ENCODE measurements at places on chromosomes 5 and 9.

GRCh38 chr9:4832786-4833579 lies 40.2 kb downstream of the RCL1 start:
- DNase-seq = no peak

DNA sequence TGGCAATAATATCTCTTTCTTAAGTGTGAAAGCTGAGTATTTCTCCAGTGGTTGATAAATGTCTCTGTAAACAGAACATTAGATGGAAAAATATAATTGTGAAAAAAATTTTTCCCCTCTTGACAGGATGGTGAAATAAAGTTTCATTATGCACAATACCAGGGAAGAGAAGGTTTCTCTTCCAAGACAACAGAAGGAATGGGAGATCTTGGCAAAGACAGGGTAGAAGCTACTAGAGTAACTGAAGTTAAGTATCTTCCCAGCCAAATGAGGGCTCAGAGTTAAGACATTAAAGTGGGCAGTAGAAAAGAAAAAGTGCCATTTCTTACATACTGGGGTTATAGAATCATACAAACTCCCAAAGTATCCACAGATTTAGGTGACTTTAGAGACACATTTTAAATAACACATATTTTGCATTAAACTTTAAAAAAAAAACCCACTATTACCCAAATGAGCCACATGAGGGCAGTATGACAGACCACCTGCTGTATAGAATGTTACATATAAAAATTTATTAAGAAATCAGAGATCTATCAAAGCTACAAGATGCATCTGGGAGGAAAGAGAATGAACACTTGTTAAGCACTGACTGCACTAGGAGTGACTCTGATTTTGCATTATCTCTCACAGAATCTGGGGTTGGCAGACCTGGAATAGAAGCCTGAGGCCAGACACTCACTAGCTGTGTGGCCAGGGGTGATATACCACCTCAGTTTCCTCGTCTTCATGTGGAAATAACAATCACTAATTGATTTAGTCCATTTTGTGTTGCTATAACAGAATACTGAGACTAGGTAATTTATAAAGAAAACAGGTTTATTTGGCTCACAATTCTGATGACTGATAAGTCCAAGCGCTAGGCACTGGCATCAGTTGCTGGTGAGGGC lies 98.5 kb downstream of the ARSB start:
- no peak for DNase-seq

DNA sequence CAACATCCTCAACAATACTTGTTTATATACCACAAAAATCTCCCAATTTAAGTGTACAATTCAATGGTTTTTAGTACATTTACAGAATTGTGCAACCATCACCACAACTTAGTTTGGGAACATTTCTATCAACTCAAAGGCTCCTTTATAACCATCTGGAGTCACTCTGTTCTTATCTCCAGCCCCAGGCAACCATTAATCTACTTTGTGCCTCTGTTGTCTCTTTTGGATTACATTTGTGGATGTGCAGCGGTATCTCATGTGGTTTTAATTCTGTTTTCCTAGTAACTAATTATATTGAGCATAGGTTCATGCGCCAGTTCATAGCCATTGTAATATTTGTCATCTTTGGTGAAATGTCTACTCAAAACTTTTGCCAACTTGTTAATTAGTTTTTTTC lies 14.4 kb downstream of the ADAMTS19 start:
- DNase-seq = no peak

- DNase-seq = no peak
Measured at GRCh38 chr5:175353926-175354325, 90.1 kb downstream of the DRD1 start.

DNA sequence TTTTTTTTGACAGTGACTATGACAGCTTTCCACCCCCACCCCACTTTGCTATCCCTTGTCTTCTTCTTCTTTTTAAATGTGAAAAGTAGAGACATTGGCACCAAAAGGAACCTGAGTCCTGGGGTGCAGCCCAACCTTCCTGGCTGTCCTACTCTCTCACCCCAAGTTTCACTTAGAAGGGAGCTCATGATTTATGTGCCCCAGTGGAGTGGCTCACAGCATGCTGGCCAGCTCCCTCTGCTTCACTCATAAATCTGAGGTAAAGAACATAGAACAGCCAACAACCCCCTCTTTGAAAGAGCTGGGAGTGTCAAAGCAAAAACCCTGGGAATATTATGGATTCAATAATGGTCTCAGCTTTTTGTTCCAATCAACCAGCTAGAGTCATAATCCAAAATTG lies 196.3 kb upstream of the DAPK1 start:
- DNase-seq = no peak

DNA sequence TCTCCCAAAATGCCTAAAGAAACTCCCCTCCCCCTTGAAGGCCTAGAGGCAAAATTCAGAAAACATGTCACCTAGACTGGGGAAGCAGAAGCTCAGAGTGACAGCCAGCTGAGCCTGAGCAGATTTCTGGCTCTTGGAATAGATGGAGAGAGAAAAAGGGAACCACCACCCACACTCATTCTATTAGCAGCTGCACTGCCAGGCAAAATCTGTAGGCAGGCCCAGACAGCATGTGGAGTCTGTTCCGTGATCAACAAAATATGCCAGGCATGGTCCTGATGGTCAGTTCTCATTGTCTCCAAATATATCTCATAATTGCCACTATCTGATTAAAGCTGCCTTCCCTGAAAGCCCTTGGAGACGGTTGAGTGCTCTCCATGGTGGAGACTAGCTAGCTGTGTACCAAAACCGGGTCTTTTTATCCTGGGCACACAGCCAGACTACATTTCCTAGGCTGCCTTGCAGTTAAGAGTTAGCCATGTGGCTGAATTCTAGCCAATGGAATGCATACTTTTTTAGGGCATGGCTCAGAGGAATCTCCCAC lies 131.7 kb upstream of the GPR151 start:
- no peak for DNase-seq

- DNase-seq = no peak
Measured at GRCh38 chr9:17491780-17492179, 87.1 kb upstream of the SH3GL2 start.

- DNase-seq = peak; percentile 46
Measured at GRCh38 chr5:176447591-176447977, 601 bp upstream of the FAF2 start.

GRCh38 chr9:91302831-91303230 lies 58.9 kb downstream of the AUH start:
- no peak for DNase-seq

DNA sequence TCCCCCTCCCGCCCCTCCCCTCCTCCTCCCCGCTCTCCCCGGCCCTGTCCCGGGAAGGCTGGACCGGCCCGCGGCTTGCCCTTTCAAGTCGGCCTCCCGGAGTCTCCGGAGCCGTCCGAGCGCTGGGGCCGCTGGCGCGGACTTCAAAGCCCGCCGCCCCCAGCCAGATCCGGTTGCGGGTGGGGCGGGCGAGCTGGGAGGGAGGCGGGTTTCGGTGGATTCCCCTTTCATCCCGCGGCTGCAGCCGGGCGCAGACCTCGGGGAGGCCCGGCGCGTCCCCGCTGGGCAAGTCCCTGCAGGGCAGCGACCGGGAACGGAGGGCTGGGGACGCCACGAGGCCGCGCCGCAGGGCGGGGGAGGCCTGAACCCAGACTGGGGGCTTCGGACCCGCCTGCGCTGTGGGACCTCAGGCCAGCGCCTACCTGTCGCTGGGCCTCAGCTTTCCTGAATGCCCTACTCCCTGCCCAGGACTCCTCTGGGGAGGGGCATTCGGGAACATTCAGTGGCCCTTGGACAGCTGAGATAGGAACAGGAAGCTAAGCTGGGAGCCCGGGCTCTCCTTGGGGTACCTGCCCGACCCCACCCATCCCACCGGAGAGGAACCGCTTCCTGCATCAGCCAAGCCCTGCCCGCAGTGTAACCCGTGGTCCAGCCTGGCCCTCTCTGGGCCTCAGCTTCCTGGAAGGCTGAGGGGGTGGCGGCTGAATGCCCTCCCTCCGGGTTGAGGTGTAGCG lies 23.4 kb downstream of the C9orf50 start:
- no peak for DNase-seq

DNA sequence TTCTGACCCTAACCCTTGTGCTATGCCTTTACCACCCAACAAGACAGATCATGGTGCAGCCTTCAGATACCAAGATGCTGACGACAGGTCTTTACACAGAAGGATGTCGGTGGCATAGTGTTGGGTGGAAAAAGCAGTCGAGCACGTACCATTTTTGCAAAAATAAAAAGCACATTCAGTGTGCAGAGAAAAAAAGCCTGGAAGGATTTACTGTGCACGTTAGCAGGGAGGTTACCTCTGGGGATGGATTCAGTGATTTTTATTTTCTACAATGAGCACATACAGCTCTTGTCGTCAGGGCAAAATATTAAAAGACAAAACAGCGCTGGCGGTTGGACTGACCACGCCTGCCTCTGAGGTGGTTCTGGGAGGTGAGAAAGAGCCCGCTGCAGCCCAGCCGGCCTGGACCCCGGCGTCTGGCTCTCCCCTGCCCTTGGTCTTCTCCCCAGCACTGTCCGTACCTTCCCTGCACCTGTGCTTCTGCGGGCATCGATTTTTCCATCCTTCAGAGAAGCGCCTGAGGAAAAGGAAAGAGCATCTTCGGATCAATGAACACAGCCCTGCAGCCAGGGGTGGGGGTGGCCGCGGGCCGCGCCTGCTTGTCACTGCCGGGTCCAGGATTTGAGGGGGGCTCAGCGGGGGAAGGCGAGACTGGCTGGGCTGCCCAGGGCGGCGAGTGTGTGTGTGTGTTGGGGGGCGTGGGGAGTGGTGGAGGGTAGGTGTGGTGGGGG lies 200.0 kb upstream of the IER5L start:
- no peak for DNase-seq

GRCh38 chr5:159947708-159948358 lies 31.6 kb downstream of the ADRA1B start:
- no peak for DNase-seq

- DNase-seq = no peak
Measured at GRCh38 chr9:129306318-129306973, 128.4 kb upstream of the IER5L start.

DNA sequence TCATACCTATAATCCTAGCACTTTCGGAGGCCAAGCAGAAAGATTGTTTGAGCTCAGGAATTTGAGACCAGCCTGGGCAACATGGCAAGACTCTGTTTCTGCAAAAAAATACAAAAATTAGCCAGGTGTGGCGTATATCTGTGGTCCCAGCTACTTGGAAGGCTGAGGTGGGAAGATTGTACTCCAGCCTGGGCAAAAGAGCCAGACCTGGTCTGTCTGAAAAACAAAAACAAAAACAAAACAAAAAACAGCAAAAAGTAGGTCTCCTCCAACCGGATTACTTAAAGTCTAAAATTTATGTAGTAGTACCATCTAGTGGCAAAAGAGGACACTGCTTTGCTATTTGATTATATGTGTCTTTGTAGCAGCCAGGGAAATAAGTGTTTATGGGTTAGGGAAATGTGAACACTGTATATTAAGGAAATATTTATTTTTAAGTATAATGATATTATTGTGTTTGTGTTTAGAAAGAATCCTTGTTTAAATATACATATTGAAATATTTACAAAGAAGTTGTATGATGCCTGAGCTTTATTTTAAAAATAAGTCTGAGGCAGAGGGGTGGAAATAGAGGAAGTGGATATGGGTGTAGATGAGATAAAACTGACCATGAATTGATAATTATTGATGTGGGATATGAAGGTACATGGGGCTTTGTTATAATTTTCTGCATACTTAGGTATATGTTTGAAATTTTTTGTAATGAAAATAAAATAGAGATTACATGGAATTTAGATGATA lies 20.0 kb downstream of the APC start:
- DNase-seq = no peak

DNA sequence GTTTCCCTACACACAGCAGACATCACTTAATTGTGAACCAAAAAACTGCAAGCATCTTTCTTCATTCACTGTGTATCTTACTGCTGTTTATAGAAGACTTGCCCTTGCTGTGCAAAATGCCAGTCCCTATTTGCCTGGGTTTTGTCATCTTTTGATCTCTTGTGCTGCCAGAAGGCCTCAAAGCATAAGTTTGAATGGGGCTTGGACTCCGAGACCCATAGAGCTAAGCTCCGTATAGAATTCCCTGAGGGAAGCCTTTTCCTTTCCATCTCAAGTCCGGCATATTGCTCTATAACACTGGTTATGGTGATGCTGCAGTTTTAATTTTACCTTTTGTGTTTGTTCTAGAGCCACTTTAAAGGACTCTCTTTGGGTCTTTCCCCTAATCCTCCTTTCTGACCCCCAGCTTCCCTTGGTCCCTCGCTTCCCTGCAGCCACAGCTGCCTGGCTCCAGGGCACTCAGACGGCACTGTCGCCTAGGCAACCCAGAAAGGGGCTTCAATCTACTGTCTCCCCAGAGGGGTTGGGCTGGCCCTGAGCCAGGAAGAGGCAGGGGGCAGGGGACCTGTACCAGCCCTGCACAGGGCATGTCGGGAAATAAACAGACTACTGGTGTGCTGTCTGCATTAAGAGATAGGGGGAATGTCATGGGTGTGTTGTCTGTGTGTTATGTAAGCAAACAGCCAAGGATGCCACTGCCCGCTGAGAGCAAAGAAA lies 73.4 kb upstream of the MELK start:
- DNase-seq = no peak

DNA sequence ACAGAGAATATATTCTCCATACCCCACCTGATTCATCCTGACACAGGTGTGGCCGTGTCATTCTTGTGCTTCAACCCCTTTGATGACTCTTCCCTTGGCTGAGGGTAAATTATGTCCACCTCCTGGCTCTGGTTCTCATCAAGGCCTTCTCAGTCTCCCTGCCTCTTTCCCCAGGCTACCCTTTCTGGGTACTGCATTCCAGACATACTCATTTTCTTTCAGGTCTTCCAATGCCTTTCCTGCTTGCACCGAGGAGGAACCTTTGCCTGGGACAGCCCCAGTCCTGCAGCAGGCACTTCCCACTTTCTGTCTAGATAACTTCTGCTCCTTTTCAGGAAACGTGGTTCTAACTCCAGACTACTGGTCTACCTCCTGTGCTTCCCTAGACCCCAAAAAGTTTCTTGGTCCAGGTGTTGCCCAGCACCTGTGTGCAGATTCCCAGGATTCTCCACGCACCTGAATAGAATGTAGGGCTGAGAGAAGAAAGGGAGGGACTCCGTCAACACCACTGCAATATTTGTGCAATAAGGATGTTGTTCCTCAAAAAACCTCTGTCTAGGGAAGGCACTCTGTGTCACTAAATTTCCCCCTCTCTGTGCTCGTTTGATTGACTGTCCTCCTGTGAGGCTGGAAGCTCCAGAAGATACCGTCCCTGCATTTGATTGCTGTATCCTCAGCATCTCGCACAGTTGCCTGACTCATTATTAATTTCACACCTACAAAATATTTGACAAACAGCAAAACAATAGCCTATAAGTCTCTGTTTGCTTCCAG lies 255.4 kb upstream of the NFIL3 start:
- DNase-seq = no peak
